Dorsolateral prefrontal cortex (tissue), 122 donors: ENCODE measurements at places on chromosomes 5 and 9. TPM values are rescaled to one million over a fixed set of nuclear protein-coding genes. Genes with fewer than 3 reads are reported as not detected.

DNA sequence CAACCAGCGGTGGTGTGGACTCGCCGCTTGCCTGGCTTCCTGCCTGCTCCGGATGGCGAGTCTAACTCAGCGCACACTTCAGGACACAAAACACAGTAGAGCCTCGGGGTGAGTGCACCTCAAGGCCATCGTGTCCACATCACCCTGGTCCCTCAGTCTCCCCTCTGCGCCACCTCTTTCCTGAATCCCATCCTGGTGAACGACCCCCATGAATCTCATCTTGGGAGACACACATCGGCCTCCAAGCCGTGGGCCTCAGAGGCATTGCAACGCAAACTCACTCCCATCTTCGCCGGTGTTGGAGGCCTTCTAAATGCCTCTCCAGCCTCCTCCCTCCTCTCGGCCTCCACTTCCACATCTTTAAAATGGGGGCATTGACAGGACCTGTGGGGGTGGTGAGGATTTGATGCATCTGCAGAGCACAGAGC lies 124.3 kb downstream of the COL23A1 start:
- DNase-seq, result no peak

GRCh38 chr9:3359048-3359692 lies 166.6 kb downstream of the RFX3 start:
- no peak for DNase-seq

GRCh38 chr9:1759009-1759408 lies 256.1 kb upstream of the SMARCA2 start:
- no peak for DNase-seq

GRCh38 chr5:71810023-71810422 lies 90.9 kb downstream of the CARTPT start:
- no peak for DNase-seq

GRCh38 chr5:143302341-143303045 lies 101.0 kb downstream of the NR3C1 start:
- no peak for DNase-seq

GRCh38 chr9:132780230-132781007 lies 97.7 kb downstream of the AK8 start:
- DNase-seq, result no peak

DNA sequence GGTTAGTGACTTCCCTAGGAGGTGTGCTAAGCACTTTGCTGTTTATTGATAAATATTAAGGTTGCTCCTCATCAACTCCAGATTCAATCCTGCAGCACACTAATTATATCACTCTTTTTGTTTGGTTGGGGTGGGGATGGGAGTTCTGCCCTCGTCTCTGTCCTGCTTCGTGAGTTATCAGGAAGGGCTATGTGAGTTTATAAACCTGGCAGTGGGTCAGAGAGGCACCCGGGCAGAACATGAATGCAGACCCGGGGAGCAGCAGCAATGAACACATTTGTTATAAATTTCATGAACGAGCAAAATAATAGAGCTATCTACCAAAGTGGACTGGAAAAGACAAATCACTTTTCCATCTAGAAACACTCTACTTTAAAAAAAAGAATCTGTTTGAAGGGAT lies 125.5 kb upstream of the WWC1 start:
- no peak for DNase-seq

DNA sequence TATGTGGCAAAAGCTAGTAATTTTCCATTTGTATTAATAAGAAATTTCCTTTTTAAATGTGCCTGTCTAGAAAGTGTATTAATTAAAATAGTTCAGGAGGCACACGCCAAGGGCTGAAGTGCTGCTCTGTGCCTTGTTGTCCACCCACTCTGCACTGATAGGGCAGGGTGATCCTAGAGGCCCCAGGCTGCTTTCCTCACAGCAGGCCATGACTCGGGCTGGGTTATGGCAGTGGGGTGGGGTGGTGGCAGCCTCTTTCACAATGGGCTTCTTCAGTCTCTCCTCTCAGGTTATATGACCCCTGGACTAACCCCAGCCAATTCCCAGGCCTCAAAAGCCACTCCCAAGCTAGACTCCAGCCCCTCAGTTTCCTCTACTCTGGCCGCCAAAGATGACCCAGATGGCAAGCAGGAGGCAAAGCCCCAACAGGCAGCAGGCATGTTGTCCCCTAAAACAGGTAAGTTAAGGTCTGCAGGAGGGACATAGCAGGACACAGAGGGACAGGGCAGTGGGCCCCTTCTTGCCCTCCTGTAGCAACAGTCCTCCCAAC lies 19.5 kb downstream of the CD74 start:
- no peak for DNase-seq

- no peak for DNase-seq
Observed at GRCh38 chr5:144979516-144980264, 809.0 kb downstream of the KCTD16 start.

GRCh38 chr5:155898284-155898683 lies 428.7 kb upstream of the SGCD start:
- DNase-seq, result no peak

WNT8A gene
- total RNA-seq, result not detected

SLC25A2 gene
- total RNA-seq, result 1.2 TPM

DIPK1B gene
- 38.6 TPM for total RNA-seq

HRH2 gene
- total RNA-seq, result 26.8 TPM
